ENCODE measurements at places on chromosomes 3 and 15. TPM values are rescaled to one million over a fixed set of nuclear protein-coding genes. Genes with fewer than 3 reads are reported as not detected.
A peak's percentile ranks its signal among the peaks of the same experiment; 100 is the strongest.

GRCh38 chr15:48102167-48102566 is 18.6 kb upstream of the SLC24A5 start:
- DNase-seq: no peak

- DNase-seq: no peak
These were observed 45.5 kb downstream of the TEX9 start for GRCh38 chr15:56410721-56411120.

- no peak for DNase-seq
These were observed 2.5 kb upstream of the SLC38A3 start for GRCh38 chr3:50202353-50203112.

GRCh38 chr3:27431116-27431515 is 53.1 kb downstream of the SLC4A7 start:
- no peak for DNase-seq

- no peak for DNase-seq
These were observed 43.9 kb downstream of the SOX14 start for GRCh38 chr3:137807998-137808397.

- DNase-seq: no peak
These were observed 945.1 kb downstream of the EPHA3 start for GRCh38 chr3:90052425-90052950.

GRCh38 chr3:87696124-87697013 is 362.4 kb downstream of the CGGBP1 start:
- DNase-seq: no peak

GRCh38 chr15:64680097-64680496 is 95.3 kb downstream of the RBPMS2 start:
- no peak for DNase-seq

GRCh38 chr15:77753281-77753873 is 120.7 kb upstream of the LINGO1 start:
- no peak for DNase-seq

- DNase-seq: no peak
These were observed 110.4 kb downstream of the EDEM1 start for GRCh38 chr3:5297895-5298294.

GRCh38 chr3:188092648-188093047 is 61.3 kb upstream of the LPP start:
- DNase-seq: no peak

GRCh38 chr3:190073264-190074008 is 47.3 kb downstream of the P3H2 start:
- DNase-seq: no peak

DNA sequence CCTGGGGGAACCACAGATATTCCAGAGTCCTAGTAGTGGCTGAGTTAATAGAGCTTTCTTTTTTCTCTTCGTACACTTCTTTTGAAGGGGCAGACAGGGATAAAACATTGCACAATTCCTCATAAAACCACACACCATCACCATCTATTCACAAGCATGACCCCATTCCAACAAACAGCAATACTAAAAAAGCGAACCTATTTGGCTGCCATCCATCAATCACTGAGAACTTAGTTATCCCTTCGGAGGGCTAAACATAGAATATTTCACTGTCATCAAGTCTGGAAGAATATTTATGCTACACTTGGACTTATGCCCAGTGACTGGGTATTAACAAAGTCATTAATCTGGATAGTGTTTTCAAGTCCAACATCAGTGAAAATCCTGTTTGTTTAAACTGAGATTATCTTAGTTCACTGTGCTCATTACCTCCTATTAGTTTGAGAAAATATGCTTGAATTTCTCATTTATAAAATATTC is 80.3 kb upstream of the PRTG start:
- DNase-seq: no peak

DNA sequence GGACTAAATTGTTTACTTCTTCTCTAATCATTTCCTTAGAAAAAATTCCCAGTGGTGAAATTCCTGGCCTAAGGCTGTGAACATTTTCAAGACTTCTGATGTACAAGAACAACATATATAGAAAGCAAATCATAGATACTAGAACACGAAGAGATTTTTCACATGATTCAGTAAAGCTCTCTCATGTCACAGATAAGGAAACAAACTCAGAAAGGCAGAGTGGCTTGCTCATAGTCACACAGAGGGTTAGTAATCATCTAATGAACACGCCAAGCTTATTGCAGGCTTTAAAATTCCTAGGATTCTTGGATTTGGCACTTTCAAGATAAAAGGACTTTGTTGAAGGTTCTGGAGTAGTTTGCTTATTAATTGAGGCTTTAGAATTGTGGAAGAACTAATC is 26.2 kb downstream of the CRTAP start:
- no peak for DNase-seq

GRCh38 chr3:49813497-49814174 is at the start of gene UBA7:
Gene UBA7, minus strand, starts transcription at chr3:49813953. Its CDS starts 166 bp downstream, at chr3:49813787.
- peak; percentile 29 for DNase-seq

Gene CCK
- not detected for total RNA-seq

Gene PYGO1
- 0.07 TPM for total RNA-seq

Gene STARD5
- total RNA-seq: 4.4 TPM

Gene NANOGP8
- total RNA-seq: not detected

Data from CD8-positive, alpha-beta memory T cell (primary cell).